ENCODE measurements at places on chromosomes 5 and 9. TPM values are rescaled to one million over a fixed set of nuclear protein-coding genes. Genes with fewer than 3 reads are reported as not detected.

UNC13B gene
- 8.7 TPM for total RNA-seq

SPAAR gene
- total RNA-seq: not detected

TAF11L10 gene
- not detected for total RNA-seq

AK8 gene
- 0.85 TPM for total RNA-seq
